Psoas muscle (tissue), 8 donors: ENCODE measurements at places on chromosomes 2 and 18. TPM values are rescaled to one million over a fixed set of nuclear protein-coding genes. Genes with fewer than 3 reads are reported as not detected.

ANKRD53 gene
- 0.15 TPM for total RNA-seq

KIF3C gene
- total RNA-seq: 3.3 TPM

HOXD13 gene
- total RNA-seq: not detected

ARHGEF4 gene
- 3.6 TPM for total RNA-seq

CTIF gene
- total RNA-seq: 31.6 TPM

VWA3B gene
- total RNA-seq: not detected

LANCL1 gene
- total RNA-seq: 38.2 TPM

MCFD2 gene
- 65.2 TPM for total RNA-seq
